ENCODE measurements at places on chromosomes 7 and 10. TPM values are rescaled to one million over a fixed set of nuclear protein-coding genes. Genes with fewer than 3 reads are reported as not detected.

The SLC16A12 gene
- total RNA-seq, result not detected

The FAM180A gene
- not detected for total RNA-seq

The SFTPD gene
- 0.59 TPM for total RNA-seq

The PPA1 gene
- 40.6 TPM for total RNA-seq

The TMEM72 gene
- not detected for total RNA-seq

The BEND7 gene
- not detected for total RNA-seq

The SMC3 gene
- 45.8 TPM for total RNA-seq

The NKX1-2 gene
- total RNA-seq, result not detected

The NEUROG3 gene
- not detected for total RNA-seq

The LRRC4 gene
- 1.2 TPM for total RNA-seq

The AQP1 gene
- total RNA-seq, result 0.10 TPM

The ACTL6B gene
- total RNA-seq, result not detected

The CHRM2 gene
- total RNA-seq, result not detected

The SLC26A4 gene
- total RNA-seq, result 0.05 TPM

The FXYD4 gene
- total RNA-seq, result not detected

The PHYHIPL gene
- not detected for total RNA-seq

The PWWP2B gene
- total RNA-seq, result 34.4 TPM

The MACC1 gene
- total RNA-seq, result 6.2 TPM
